Activated CD4-positive, alpha-beta memory T cell treated with anti-CD3 and anti-CD28 coated beads for 36 hours (primary cell): ENCODE measurements at places on chromosomes 4 and X.

- DNase-seq = peak; percentile 66
These were observed 108.3 kb upstream of the CAMK2D start for GRCh38 chr4:113869743-113870375.

- peak; percentile 8 for DNase-seq
These were observed at the start of gene ARHGEF9 for GRCh38 chrX:63784902-63785707. ARHGEF9 (minus strand) TSS chrX:63785214; CDS start chrX:63785145, 69 bp downstream.

DNA sequence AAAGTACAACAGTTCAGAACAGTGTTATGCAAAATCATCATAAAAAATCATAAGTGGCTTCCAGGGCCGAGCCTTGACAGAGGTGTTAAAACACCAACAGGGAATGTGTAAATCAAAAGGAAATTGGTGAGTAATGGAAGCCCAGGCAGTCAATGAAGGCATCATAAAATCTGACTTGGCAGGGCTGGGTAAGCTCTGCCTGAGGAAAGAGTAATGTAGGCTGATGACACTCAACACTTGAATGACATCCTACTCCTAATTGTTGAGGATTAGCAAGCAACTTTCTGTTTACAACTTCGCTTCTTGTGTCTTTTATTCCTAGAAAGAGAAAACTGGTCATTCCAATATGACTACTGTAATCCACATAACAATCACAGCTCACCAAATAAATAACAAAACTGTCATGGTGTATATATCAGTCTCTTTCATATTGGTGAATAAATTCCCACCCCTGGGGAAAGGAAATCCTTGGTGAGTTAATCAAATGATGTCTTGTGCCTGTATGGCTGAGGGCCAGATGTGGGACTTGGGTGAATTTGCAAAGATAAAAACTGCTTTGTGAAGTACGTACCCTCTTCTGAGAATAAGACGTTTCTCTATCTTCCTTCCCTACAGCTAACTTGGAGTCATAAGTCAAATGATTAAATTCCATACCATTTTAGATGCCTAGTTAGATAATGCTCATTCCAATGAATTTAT is 196.8 kb downstream of the DCHS2 start:
- no peak for DNase-seq

GRCh38 chr4:139589336-139590018 is 33.5 kb upstream of the SETD7 start:
- no peak for DNase-seq

GRCh38 chr4:73843369-73843768 is 6.9 kb downstream of the CXCL6 start:
- no peak for DNase-seq

DNA sequence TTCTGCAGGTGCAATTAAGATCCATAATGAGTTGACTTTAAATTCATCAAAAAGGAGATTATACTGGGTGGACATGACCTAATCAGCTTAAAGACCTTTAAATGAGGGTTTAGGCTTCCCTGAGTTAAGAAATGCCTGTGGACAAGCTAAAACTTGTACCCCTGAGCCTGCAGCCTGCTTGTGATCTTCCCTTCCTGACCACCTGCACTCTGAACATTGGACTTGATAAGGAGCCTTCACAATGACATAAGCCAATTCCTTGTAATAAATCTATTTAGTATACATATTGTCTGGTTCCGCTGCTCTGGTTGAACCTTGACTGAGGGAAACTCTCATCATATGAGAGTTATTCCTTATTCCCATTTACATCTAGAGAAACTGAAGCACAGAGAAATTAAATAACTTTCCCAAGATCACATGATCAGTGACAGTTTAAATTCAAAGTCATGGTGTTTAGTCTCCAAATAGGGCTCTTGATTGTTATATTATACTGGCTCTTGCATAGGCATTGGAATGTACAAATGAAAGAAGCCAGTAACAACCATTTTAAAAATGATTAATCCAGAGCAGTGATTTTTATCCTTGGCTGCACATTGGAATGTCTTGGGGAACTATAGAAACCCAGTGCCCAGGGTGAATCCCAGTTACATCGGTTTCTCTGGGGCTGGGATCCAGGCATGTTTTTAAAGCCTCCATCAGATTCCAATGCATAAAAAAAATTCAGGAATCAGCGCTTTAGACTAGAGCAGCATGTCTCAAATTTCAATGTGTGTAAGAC is 136.1 kb downstream of the MSL3 start:
- no peak for DNase-seq

GRCh38 chr4:38230821-38231563 is 270.8 kb downstream of the PTTG2 start:
- DNase-seq = no peak

DNA sequence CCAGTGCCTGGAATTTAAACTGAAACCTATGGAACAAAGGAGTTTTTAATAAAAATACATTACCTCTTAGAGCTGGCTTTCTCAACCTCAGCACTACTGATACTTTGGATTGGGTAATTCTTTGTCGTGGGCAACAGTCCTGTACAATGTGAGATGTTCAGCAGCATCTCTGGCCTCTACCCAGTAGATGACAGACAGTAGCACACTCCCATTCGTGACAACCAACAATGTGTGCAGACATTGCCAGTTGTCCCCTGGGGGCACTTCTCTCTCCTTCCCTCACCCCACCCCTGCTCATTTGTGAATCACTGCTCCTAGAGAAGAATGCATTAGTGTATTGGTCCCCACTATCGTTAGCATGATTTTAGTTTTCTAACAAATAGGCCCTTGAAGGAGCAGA is 16.2 kb downstream of the GPAT3 start:
- DNase-seq = no peak

DNA sequence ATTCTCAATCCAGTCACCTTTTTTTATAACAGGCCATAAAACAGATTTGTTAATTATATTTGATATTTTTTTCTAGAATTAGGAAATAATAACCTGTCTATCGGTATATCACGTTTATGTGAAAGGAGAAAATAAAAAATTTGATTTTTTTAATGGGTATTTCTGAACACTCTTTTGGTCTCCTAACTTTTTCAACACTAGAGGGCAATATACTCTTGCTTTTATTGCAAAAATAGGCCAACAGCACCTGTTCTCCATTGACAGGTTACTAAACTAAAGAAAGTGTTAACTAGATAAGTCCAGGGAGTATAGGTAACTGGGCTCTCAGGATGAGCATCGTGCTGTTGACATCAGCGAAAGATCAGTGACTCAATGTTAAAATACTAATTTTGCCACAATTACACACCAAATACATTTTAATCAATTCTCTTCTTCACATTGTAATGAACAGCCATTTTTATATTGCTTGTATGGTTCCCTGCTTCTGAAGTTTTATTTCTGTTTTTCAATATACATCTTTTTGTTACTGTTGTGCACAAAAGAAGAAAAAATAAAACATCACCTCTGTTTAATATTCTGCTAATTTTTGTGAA is 22.8 kb downstream of the NDST4 start:
- no peak for DNase-seq

DNA sequence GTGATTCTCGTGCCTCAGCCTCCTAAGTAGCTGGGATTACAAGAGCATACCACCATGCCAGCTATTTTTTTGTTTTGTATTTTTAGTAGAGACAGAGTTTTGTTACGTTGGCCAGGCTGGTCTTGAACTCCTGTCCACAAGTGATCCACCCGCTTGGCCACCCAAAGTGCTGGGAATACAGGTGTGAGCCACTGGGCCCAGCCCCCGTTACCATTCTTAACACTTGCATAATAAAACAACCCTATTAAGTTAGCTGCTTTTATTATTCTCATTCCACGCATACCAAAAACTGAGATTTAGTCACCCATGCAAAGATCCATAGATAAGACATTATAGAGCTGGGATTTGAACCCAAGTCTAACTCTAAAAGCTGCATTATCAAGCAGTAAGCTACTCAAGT is 6.0 kb upstream of the TEX13A start:
- DNase-seq = no peak

DNA sequence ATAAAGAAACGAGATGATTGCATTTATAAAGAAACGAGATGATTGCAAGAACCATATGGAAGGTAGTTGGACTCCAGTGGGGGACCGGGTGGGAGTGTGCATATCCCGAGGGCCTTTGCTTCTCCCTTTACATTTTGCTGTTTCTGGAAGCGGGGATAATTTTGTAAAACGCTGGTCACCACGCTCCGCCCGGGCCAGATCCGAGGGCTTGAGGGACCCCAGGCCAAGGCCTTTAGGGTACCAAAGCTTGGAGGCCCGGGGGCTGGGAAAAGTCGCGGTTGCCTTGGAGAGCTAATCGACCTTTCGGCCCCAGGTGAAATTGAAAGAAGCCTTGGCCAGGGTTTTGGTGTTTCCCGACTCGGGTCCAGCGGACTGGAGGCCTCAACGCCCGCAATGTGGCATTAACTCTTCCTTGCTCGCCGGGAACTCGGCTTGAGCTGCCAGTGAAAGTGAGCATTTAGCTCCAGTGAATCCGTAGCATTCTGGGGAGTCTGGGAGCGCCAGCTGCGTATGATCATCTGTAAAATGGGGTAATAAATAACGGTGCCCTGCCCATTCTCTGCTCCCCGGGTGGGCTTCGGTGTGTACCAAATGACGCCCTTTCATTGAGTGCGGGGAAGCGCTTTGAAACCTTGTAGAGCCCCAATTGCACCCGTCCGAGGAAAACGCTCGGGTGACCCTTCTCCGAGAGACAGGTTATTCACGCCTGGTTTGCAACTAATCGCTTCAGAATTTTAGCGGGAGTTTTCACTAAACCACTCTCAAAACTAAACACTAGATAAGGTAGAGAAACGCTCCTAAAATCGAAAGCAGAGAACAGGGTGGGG is 4.5 kb downstream of the NKX3-2 start:
- no peak for DNase-seq

DNA sequence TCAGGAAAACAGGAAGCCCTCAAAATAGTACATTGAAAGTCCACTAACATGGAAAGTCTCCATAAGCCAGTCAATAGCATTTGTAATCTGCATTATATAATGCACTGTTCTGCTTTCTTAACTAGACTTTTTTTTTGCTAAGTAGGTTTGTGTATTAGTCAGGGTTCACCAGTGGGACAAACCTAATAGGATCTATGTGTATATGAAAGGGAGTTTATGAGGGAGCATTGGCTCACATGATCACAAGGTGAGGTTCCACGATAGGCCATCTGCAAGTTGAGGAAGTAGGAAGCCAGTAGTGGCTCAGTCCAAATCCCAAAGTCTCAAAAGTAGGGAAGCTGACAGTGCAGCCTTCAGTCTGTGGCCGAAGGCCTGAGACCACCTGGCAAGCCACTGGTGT is 116.0 kb downstream of the MXRA5 start:
- DNase-seq = no peak

DNA sequence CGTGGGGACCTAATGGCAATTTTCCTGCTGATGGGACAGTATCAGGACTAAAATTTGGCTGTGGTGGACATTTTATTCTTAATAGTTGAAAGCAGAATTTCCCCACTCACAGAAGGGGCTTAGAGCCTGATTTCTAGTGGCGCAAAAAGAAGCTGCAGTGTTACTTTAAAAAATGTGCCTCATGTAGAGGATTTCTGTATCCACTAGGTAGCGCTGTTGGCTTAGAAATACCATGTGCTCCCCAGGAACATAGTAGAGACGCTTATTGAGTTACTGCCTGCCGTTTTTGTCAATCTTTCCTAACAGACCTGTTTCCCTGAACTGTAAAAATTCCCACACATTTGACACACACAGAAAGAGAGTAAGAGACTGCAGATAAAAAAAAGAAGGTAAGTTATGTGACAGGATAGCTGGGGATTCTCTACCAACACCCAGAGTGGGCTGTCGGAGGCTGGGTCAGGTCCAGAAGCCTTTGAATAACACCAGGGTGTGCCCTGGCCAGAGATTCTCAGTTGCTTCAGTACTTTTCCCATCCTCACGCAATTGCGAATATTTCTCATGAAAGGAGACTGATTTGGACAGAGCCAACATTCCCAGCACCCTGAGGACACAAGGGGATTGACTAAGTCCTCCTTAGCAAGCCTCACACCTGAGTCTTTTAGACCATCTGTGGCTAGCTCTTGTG is 88.4 kb downstream of the ZXDA start:
- DNase-seq = peak; percentile 9

- peak; percentile 10 for DNase-seq
These were observed 34.9 kb downstream of the MMRN1 start for GRCh38 chr4:89929425-89930159.

- DNase-seq = no peak
These were observed 2153.6 kb upstream of the AGA start for GRCh38 chr4:179595671-179596410.

- DNase-seq = no peak
These were observed 97.9 kb upstream of the METTL14 start for GRCh38 chr4:118587116-118587831.

GRCh38 chr4:106149026-106149425 is 167.0 kb downstream of the TBCK start:
- no peak for DNase-seq

DNA sequence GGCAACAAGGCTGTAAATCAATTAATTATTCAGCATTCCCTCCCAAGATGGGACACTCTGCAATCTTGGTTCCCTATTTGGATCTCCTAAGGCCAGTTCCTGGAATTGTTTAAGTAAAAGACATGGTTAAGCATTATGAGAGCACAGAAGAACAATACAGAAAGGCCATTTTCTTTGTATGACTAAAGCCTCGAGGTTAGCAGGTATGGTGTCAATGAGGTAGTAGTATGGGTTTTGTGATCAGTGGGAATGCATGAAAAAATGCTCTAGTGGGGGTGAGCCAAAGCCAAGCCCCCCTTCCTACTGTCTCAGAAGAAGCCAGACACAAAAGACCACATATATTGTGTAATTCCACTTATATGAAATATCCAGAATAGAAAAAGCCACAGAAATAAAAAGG is 61.7 kb upstream of the S100G start:
- DNase-seq = no peak

DNA sequence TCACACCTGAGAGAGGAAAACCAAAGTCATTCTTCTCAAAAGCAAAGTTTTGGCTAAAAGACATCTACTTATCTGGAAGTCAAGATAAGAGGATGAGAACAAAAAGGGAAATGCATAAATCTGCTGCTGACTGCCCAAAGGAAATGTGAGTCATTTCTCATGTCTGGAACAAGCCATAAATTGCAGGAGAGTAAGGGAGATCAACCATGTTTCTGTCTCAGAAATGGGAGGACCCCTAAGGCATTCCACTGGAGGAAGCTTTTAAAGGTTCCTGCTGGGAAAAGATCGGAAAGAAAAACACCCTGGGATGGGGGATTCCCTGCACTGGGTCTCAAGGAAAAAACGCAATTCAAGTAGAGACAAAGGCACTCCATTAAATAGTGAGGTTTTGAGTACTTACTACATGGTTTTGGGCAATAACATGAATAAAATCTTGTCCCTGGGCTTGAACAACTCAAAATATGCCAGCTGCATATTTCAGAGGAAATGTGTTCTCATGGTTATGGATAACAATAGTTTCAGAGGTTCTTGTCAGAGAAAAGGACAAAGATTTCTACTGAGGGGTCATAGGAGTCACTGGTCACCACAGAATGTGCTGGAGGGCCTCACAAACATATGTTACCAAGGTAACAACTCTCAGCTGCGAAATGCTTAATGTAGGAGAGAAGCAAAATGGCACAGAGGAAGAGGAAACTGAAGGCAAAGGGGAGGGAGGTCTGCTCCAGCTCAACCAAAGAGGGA is 19.3 kb downstream of the GPR143 start:
- no peak for DNase-seq

- no peak for DNase-seq
These were observed 40.1 kb upstream of the SPOCK3 start for GRCh38 chr4:167274351-167274750.
